Kidney epithelial cell (primary cell): ENCODE measurements at places on chromosomes 12 and 14. TPM values are rescaled to one million over a fixed set of nuclear protein-coding genes. Genes with fewer than 3 reads are reported as not detected.

The DBX2 gene
- not detected in 2 replicates for total RNA-seq

The NKX2-8 gene
- total RNA-seq: not detected in 2 replicates

The ERP27 gene
- total RNA-seq: 0.07 and 0.13 TPM in 2 replicates

The TRAF3 gene
- 32.3 and 34.6 TPM in 2 replicates for total RNA-seq

The MIS18BP1 gene
- 9.2 and 9.4 TPM in 2 replicates for total RNA-seq

The OTOGL gene
- total RNA-seq: 0.14 and 0.33 TPM in 2 replicates

The FAM181A gene
- not detected in 2 replicates for total RNA-seq

The FNTB gene
- total RNA-seq: 18.0 and 18.3 TPM in 2 replicates

The AVPR1A gene
- 0.13 and 0.14 TPM in 2 replicates for total RNA-seq

The PKP2 gene
- total RNA-seq: 15.0 and 19.6 TPM in 2 replicates

The LRRIQ1 gene
- total RNA-seq: 2.3 and 3.1 TPM in 2 replicates

The KRT7 gene
- total RNA-seq: 1,242 and 1,355 TPM in 2 replicates

The NRL gene
- total RNA-seq: 3.6 and 4.8 TPM in 2 replicates

The MGAT4C gene
- not detected in 2 replicates for total RNA-seq

The TAS2R30 gene
- 0.48 and 0.84 TPM in 2 replicates for total RNA-seq

The PIANP gene
- 0.07 and 0.13 TPM in 2 replicates for total RNA-seq

The FCF1 gene
- 44.4 and 45.4 TPM in 2 replicates for total RNA-seq

The OR6C3 gene
- total RNA-seq: not detected in 2 replicates

The SERPINA10 gene
- total RNA-seq: not detected in 2 replicates

The DNAJC22 gene
- 1.2 and 1.6 TPM in 2 replicates for total RNA-seq

The CD9 gene
- 241 and 248 TPM in 2 replicates for total RNA-seq

The LLPH gene
- 9.0 and 23.6 TPM in 2 replicates for total RNA-seq

The CMA1 gene
- total RNA-seq: not detected in 2 replicates

The ZC2HC1C gene
- 4.0 and 9.2 TPM in 2 replicates for total RNA-seq

The ZNF140 gene
- 19.6 and 24.0 TPM in 2 replicates for total RNA-seq

The LYZ gene
- 0.07 and 0.08 TPM in 2 replicates for total RNA-seq

The PRKAB1 gene
- total RNA-seq: 28.9 and 36.6 TPM in 2 replicates

The TAS2R7 gene
- total RNA-seq: not detected in 2 replicates

The RFX4 gene
- not detected in 2 replicates for total RNA-seq

The A2ML1 gene
- total RNA-seq: 0.07 and 3.1 TPM in 2 replicates

The VDR gene
- 21.9 and 25.6 TPM in 2 replicates for total RNA-seq

The SP1 gene
- 57.3 and 63.9 TPM in 2 replicates for total RNA-seq

The IL23A gene
- total RNA-seq: 30.9 and 33.6 TPM in 2 replicates

The POLE2 gene
- total RNA-seq: 2.8 and 10.2 TPM in 2 replicates

The TRIM9 gene
- total RNA-seq: 0.92 and 1.2 TPM in 2 replicates

The ZBTB39 gene
- total RNA-seq: 8.5 and 10.0 TPM in 2 replicates
